ENCODE measurements at places on chromosomes 3 and 15. TPM values are rescaled to one million over a fixed set of nuclear protein-coding genes. Genes with fewer than 3 reads are reported as not detected.

- H3K4me3 ChIP-seq: no peak overlapping the region
- H3K4me1 ChIP-seq: no peaks in the 10 kb centered on the region
- DNase-seq: no peak
- H3K36me3 ChIP-seq: no peaks in the 10 kb centered on the region
Measured at GRCh38 chr3:57948781-57949242, 59.4 kb upstream of the FLNB start.

DNA sequence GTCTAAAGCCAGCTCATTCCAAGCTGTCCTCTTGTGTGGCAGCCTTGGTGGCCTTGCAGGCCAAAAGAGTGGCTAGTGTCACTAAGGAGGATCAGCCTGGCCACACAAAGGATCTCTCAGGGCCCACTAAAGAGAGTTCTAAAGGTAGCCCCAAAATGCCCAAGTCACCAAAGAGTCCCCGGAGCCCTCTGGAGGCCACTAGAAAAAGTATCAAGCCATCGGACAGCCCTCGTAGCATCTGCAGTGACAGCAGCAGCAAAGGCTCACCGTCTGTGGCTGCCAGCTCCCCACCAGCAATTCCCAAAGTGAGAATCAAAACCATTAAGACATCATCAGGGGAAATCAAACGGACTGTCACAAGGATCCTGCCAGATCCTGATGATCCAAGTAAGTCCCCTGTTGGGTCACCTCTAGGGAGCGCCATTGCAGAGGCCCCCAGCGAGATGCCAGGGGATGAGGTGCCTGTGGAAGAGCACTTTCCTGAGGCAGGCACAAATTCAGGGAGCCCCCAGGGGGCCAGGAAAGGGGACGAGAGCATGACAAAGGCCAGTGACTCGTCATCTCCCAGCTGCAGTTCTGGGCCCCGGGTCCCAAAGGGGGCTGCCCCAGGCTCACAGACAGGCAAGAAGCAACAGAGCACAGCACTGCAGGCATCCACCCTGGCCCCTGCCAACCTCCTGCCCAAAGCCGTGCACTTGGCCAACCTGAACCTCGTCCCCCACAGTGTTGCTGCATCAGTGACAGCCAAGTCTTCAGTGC, 33.5 kb upstream of the ALPK3 start:
- peaks cover 4% of the 10 kb centered on the region for H3K4me1 ChIP-seq
- no peak for DNase-seq
- peaks cover 29% of the 10 kb centered on the region for H3K36me3 ChIP-seq
- no peak overlapping the region for H3K27ac ChIP-seq
- no peak overlapping the region for H3K4me3 ChIP-seq
- no peaks in the 10 kb centered on the region for H3K27me3 ChIP-seq

IL17RE gene
- 0.47 TPM for total RNA-seq

GPR27 gene
- 2.3 TPM for total RNA-seq

DNA sequence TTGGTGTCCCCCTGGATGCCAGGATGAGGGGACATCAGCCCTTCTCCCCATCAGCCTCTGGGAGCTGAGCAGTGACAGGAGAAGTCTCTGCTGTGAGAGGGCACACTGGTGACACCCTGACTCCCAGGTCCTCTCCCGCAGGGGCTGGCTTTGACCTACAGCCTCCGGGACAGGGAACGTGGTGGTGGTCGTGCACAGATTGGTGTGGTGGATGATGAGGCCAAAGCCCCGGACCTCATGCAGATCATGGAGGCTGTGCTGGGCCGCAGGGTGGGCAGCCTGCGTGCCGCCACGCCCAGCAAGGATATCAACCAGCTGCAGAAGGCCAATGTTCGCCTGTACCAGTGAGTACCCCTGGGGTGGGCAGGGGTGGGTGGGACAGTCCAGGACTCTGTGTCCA, 6.8 kb downstream of the VILL start:
- H3K36me3 ChIP-seq: peaks cover 11% of the 10 kb centered on the region
- DNase-seq: no peak
- no peak overlapping the region for H3K27ac ChIP-seq

All from CD8-positive, alpha-beta memory T cell (primary cell).